Suppressor macrophage (primary cell): ENCODE measurements at places on chromosomes 12 and 14.

DNA sequence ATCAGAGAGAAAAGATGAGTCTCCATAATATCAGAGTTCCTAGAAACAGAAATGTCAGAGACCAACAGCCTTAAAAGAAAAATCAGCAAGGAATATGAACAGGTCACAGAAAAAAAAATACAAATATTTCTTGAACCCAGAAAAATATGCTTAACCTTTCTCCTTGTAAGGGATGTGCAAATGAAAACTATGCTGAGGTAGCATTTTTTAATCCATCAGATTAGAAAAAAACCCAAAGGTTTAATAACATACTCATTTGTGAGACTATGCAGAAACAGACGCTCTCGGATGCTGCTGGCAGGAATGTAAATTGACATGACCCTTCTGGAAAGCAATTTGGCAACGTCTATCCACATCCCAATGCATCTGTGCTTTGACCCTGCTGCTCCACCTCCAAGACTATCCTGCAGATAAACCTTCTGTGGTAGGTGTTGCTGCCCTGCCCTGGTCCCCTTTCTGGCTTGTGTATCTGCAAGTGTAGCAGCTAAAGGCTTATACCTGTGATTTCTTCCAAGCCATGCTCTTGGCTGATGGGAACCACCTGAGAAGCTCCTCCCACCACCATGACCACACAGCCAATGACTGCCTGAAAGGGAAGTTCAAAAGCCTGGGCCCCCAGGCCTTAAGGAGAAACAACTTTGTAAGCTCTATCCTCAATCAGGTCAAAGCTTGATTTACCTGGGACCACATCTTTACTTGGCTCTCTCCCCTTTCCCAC is 49.4 kb downstream of the LTBP2 start:
- DNase-seq = no peak

GRCh38 chr12:93261505-93262094 is 116.1 kb upstream of the NUDT4 start:
- no peak for DNase-seq

GRCh38 chr12:110528277-110528839 is 26.2 kb downstream of the RAD9B start:
- no peak for DNase-seq

GRCh38 chr14:101963052-101963451 is 1.3 kb upstream of the DYNC1H1 start:
- DNase-seq = no peak

DNA sequence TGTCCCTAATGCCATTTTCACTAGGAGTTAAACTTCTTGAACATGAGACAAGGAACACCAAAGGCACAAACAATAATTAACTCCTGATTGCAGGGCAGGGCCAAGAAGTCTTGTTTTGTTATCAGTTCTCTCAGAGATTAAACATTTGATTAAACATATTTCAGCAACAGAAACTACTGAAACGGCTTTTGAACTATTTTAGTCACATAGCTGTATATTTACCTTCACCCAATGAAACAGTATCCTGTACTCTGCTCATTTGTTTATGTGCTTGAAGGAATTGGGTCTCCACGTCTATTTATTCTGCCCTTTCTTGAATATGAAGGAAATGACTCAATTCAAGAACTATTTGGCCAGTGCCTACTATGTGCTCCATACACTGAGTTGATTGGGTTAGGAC is 51.3 kb upstream of the PTCSC3 start:
- no peak for DNase-seq

DNA sequence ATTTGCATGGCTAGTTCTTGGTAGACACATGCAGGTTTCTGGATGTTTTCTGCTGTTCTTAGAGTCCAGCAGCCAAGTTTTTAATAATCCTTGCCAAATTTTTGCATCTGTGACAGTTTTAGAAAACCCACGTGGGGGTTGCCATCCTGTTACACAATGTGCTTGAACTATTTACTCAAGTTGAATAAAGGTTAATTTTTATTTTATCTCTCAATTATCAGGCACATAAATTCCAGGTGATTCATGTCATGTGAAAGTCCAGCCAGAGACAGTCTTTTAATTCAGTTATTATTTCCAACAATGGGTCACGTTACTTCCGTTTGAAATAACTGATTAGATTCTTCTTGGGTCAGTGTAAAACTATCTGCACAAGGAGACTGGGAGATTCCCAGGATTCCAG is 15.7 kb downstream of the MYRFL start:
- no peak for DNase-seq

DNA sequence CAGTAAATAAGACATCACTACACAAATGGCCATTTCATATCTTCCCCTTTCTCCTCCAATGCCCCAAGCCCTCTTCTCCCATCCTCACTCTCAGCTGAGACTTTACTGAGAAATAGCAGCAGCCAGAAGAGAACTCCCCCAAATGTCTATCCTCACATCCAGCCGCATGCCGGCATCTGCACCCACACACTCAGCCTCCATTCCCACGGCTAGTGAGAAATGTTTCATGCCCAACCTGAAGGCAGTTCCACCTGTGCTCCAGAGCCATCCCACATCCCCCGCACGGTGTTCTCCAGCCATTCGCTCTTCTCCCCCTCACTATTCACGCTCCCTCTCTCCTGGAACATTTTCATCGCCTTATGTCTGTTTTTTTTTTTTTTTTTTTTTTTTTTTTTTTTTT is 208.7 kb upstream of the DIO3 start:
- DNase-seq = no peak
